B cell (primary cell): ENCODE measurements at places on chromosomes 4 and X. TPM values are rescaled to one million over a fixed set of nuclear protein-coding genes. Genes with fewer than 3 reads are reported as not detected.

Gene FUNDC1
- polyA plus RNA-seq: 6.6 and 8.6 TPM in 2 replicates

Gene GUCY1B1
- polyA plus RNA-seq: 0.09 and 0.23 TPM in 2 replicates

Gene FAM47A
- not detected in 2 replicates for polyA plus RNA-seq

Gene GPRASP1
- polyA plus RNA-seq: 6.3 and 16.2 TPM in 2 replicates

Gene OPRPN
- polyA plus RNA-seq: not detected in 2 replicates

DNA sequence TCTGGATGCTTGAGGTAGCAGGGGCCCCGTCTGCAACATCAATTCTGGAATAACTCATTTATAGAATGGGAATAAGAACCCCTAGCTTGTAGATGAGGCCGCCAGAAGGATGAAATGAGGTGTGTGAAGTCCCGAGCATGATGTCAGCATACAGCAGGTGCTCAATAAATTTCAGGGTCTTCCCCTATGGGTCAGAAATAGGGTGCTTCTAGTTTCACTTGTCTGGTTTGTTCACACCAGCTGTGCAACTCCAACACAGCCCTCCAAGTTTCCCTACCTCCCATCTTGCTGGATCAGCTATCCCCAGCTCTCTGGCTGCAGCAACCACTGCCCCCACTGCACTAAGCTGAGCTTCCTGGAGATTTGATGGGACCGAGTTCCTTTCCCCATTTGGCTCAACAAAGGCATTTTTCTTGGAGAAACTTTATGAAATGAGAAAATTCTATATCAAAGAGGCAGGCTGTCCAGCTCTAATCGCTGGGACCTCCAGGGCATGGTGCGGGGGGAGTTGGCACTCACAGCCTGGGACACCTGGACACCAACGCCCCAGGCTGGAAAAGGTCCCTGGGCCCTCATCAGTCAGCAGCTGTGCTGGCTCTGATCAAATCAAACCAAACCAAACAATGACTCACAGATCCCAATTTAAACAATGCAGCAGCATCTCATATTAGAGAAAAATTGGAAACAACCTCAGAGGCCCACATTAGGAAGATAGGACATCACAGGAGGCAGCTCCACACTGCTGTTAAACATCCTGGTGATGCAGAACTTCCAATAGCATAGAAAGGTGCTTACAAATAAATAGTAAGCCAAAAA, 13.3 kb downstream of the SLC2A9 start:
- DNase-seq: no peak

GRCh38 chrX:35664833-35665232, 133.3 kb upstream of the MAGEB16 start:
- no peak for DNase-seq

- no peak for DNase-seq
These were observed 22.0 kb upstream of the STK26 start for GRCh38 chrX:132001127-132001526.

DNA sequence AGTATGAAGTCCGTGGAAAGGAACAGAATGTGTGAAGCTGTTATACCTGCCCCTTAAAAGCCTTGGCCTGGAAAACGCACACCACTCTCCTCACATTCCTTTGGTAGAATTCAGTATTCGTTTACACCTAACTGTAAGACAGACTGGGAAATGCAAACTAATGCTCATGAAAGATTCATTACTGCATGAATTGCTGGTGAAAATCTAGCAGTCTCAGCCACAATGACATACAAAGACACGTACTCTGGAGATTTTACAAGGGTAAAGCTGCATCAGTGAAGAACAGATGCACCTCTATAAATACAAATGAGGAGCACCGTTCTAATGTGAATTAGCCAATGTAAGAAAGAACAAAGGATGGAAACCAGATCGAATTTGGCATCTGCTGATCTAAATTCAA, 2051.3 kb downstream of the PCDH7 start:
- DNase-seq: no peak

- no peak for DNase-seq
These were observed 95.3 kb downstream of the FANCB start for GRCh38 chrX:14777525-14777924.

DNA sequence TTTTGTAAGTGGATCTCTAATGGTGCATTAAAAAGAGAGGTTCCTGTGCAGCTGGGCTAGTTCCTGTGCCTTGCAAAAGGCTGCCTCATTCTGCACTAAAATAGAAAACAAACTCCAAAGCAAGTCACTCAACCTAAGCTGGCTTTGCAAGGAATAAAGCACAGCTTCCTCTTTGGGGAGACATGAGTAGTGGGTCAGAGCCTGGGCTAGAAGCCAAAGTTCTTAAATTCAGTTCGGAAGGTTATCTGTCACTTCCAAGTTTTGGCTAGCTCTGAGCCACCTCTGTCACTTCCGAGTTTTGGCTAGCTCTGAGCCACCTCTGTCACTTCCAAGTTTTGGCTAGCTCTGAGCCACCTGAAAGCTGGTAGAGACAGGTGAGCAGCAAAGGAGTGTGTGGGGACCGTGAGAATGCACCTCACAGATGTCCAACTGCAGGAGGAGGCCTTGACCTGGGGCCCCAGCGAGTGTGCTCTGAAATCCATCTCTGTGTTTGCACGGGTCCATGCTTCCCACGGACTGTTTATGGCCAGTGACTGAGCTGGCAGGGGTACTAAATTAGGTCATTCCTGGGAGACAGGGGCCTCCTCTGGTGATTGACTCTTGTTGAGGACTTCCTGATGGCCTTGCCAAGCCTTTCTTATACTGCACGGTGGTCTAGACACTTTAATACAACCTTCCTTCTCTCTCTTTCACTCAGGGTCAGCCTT, 36.4 kb upstream of the MAMLD1 start:
- DNase-seq: no peak

DNA sequence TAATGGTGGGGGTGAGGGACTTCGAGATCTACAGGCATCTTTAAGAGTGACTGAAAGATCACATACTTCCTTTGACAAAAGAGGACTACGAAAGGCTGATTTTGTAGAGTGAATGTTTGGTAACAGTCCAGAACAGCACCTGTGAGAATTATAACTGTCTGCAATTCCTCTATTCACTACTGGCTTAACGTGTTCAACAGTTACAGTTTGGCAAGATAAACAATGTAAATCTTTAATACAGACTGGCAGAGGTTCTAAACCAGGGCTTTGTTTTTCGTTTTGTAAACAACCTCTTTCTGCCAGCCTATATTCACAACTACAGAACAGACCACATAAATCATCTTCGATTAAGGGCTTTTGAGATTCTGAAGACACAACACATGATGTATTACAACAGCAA, 66.9 kb downstream of the NCAPG start:
- DNase-seq: no peak

GRCh38 chr4:139282721-139283075, 2.7 kb upstream of the MGARP start:
- no peak for DNase-seq

DNA sequence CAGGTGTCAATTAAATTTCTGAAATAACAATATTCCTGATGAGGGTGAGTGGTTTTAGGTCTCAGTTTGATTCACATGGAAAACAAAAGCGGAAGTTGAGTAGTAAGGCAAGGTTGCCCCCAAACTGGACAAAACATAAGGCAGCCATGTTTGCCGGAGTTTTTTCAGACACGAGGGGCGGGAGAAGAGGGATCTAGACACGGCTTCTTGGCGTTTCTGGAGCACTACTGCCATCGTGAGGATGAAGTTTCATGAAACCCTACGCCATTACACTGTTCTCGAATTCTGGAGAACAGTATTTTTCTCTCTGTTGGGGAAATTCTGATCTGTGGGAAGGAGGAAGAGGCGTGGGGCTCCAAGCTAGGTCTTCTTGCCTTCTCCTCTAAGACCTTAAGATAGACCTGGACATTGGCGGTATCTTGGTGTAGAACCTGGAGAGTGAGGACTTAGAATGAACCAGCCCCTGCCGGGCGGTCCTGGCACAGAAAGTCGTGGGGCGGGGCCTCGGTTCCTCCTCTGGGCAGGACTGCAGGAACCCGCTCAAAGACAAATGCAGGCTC, 160.3 kb downstream of the OR13H1 start:
- no peak for DNase-seq

DNA sequence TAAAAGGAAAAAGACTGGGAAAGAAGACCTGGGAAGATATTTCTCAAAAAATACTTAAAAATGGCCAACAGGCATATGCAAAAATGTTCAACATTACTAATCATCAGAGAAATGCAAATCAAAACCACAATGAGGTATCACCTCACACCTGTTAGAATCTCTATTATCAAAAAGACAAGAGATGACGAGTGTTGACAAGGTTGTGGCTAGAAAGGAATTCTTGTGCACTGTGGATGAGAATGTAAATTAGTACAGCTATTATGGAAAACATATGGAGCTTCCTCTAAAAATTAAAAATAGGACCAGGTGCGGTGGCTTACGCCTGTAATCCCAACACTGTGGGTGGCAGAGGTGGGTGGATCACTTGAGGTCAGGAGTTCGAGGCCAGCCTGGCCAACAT, 50.0 kb downstream of the C4orf46 start:
- DNase-seq: no peak
